Sigmoid colon (tissue), 7 donors: ENCODE measurements at places on chromosomes 3 and 15. TPM values are rescaled to one million over a fixed set of nuclear protein-coding genes. Genes with fewer than 3 reads are reported as not detected.

CEMIP gene
- 0.23 TPM for polyA plus RNA-seq

KY gene
- polyA plus RNA-seq, result not detected

BCL2A1 gene
- polyA plus RNA-seq, result 19.4 TPM

ARL6IP5 gene
- polyA plus RNA-seq, result 50.2 TPM

GTPBP8 gene
- polyA plus RNA-seq, result 16.8 TPM

SAMMSON gene
- polyA plus RNA-seq, result not detected
